ENCODE measurements at places on chromosomes 7 and 10.

DNA sequence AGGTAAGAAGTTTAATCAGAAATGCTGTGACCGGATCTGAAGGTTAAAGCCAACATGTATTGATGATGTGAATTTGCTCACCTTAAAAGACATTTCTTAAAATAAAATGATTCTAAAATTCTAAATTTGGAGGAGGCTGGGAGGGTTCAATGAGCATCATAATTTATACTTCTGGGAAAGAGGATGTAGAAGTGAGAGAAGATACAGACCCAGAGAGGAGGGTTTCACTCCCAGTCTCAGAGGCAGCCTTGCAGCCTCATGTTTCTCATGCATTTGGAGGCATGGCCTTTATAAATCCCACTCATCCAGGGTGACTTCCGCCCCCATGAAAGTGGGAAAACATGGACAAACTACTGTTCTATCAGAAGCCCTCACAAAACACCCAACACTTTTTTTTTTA, 305.6 kb upstream of the PITRM1 start:
- no peak for DNase-seq

GRCh38 chr7:157684909-157685429, 348.2 kb downstream of the DNAJB6 start:
- no peak for DNase-seq

DNA sequence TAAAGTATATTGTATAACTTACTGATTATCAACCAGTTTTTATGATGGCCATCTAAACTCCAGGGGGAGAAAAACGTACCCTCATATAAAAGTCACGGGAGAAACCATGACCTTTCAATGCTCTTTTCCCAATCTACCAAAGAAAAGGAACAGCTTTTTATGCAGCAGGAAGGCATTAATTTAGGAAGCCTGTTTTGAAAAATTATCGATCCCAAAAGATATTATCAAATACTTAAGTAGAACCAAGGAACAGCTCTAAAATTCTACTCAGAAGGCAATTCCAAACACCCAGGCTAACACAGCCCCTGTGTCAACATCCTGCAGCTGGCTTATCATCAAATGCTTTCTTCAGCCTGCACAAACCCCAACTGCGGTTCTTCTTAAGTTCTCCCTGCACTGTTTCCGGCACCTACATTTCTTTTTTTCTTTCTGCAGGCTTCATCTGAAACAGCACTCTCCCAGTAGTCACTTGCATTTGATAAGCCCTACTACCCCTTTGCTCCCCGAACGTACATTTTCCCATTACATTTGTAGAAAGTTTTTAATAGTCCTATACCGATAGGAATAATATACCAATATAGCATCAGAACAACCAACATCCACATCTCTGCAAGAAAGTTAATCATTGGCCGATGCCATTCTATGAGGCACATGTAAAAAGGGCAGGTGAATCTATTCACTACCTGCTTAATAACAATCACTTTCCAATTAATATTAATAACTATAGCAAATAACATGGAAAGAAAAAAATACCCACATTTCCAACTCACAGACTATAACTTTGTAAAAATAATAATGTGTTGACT, 47.9 kb downstream of the PIP4K2A start:
- DNase-seq = no peak

GRCh38 chr10:28307267-28307666, 4.4 kb upstream of the MPP7 start:
- no peak for DNase-seq

DNA sequence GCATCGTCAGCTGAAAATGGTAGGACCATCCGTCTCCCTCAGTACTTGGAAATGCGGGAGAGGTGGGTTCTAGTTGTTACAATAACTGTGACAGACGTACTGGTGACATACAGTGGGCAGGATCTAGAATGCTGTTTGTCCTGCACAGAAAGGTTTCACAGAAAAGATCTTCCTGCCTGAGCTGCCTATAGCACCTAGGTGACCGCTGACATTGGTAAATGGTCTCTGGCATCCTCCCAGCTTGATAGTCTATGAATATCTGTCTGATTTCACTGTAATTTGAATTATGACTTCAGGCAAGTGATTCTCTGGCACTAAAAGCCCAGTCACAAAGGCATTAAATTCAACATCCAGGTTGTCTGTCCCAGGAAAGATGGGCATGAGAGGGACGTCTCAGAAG, 38.2 kb upstream of the CCDC3 start:
- no peak for DNase-seq

- DNase-seq = no peak
These were observed 167.9 kb downstream of the DIP2C start for GRCh38 chr10:521261-522250.

DNA sequence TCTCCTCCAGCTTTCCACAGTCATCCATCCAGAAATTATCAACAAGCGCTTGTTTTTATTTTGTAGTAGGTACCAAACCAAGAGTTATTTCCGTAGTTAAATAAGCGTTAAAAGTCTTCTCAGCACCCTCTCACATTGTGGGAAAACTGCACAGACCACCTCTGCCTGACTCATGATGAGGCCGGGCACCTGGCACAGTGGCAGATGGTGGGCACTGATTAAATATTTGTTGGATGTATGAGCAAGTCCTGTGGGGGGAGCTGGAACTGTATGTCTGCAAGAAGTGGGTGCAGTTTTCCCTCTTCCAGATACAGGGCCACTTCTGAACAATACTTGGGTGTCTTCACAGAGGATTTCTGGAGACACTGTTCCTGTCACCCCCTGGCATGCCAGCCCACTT, 5.3 kb upstream of the REPIN1 start:
- no peak for DNase-seq

GRCh38 chr7:111238886-111239285, 148.0 kb downstream of the LRRN3 start:
- no peak for DNase-seq

- no peak for DNase-seq
These were observed 17.1 kb upstream of the HTR5A start for GRCh38 chr7:155053002-155053401.

Data from smooth muscle cell of the brain vasculature (primary cell).